ENCODE measurements at places on chromosomes 3 and 15.

- no peaks in the 10 kb centered on the region for H3K36me3 ChIP-seq
- no peak for DNase-seq
- H3K27me3 ChIP-seq = no peaks in the 10 kb centered on the region
Observed at GRCh38 chr15:90004252-90004651, 3.1 kb downstream of the ZNF710 start.

DNA sequence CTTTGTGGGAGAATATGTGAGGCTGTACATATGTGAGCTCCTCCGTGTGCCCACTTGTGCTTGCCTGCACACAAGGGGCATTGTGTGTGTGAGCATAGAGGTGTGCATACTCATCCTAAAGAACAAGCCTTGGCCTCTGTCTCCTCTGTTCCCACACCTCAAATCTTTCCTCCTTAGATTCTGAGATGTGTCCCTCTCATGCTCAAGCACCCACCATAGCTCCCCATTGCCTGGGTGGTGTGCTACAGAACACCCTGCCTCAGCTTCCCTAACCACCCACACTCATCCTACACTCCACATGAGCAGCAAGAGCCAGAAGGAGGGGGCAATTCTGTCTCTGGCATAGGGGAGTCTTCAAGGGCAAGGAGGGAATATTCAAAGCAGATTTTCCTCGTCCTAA is 27.7 kb downstream of the LINGO1 start:
- no peak overlapping the region for H3K27ac ChIP-seq
- H3K4me3 ChIP-seq = no peak overlapping the region
- H3K36me3 ChIP-seq = no peaks in the 10 kb centered on the region
- no peaks in the 10 kb centered on the region for H3K27me3 ChIP-seq
- DNase-seq = no peak

DNA sequence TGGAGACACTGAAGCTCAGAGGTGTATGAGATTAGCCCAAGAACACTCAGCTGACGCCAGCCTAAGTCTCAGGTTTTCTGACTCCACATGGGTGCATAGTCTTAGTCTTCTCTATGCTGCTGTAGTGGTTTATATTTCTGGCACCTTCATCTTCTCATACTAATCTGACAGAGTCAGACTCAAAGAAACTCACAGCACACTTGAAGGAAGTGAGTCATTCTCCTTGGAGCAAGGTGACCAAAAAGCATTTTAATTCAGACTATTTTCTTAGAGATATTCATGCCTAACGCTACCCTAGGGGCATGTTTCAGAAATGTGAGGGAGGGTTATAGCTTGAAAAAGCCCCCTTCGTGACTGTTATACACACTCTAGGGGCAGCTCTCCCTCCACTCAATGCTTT is 775.3 kb upstream of the ARPP21 start:
- no peak overlapping the region for H3K27ac ChIP-seq
- no peaks in the 10 kb centered on the region for H3K36me3 ChIP-seq
- H3K4me1 ChIP-seq = peaks cover 4% of the 10 kb centered on the region
- no peak for DNase-seq
- no peak overlapping the region for H3K4me3 ChIP-seq
- no peaks in the 10 kb centered on the region for H3K27me3 ChIP-seq

- H3K4me1 ChIP-seq = peaks cover 3% of the 10 kb centered on the region
- no peaks in the 10 kb centered on the region for H3K36me3 ChIP-seq
- no peak overlapping the region for H3K4me3 ChIP-seq
Observed at GRCh38 chr15:76108021-76108723, 48.4 kb downstream of the TMEM266 start.

DNA sequence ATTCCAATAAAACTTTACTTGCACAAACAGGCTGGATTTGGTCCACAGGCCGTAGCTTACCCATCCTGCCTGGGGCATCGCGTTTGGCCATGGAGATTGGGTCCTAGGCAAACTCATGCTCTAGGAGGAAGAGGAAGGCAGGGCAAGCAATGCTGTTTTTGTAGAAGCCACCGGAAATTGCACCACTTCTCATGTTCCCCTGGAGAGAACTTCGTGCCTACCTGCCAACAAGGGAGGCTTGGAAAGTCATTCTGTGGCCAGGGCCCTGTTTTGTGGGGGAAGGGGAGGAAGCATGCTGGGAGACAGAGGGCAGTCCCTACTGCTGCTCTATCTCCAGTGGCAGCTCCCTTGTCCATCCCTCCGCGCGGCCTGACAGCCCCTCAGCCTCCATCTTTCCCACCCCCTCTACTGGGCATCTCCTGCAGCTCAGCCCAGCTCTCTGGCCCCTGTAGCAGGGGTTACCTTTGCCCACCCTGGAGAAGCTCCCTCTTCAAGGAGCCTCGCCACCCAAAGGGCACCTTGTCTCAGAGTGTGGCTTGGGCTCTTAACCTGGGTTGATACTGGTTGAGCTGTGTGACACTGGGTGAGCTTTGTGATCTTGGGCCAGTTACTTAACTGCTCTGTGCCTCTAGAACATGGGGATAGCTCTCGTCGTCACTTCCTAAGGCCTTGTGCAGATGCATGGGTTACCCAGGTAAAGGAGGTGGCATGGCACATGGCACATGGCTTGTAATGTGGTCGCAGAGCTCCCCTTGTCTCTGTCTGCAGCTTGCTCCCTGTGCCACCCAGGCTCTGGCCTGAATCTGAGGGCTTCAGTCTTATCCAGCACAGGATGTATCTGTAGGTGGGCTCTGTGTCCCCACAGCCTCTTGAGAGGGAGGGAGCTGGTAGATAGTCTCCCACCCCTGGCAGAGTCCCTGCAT is 6.1 kb downstream of the ABTB1 start:
- no peak overlapping the region for H3K4me3 ChIP-seq
- H3K36me3 ChIP-seq = no peaks in the 10 kb centered on the region
- DNase-seq = no peak
- 0 out of 2 replicates have a peak, but pooled peaks cover 2% of the 10 kb centered on the region for H3K4me1 ChIP-seq

DNA sequence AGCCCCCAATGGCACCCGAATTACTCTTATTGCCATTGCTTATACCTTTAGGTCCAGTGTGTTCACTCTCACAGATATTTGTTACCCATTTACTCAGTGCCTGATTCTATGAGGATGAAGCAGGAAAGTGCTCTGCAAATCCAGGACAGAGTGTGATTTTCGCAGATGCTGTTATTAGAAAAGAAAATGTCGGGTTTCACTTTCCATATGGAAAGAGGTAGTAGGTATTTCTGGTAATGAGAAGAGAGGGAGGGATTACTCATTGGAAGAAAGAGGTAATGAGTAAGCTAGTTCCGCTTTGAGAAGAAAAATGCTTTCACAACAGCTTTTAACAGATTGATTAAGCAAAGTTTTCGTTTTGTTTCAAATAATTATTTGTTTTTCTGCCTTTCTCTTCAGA is 336.3 kb upstream of the CFAP20DC start:
- no peak overlapping the region for H3K27ac ChIP-seq
- no peaks in the 10 kb centered on the region for H3K27me3 ChIP-seq
- DNase-seq = no peak
- H3K4me3 ChIP-seq = no peak overlapping the region
- no peaks in the 10 kb centered on the region for H3K4me1 ChIP-seq
- no peaks in the 10 kb centered on the region for H3K36me3 ChIP-seq

DNA sequence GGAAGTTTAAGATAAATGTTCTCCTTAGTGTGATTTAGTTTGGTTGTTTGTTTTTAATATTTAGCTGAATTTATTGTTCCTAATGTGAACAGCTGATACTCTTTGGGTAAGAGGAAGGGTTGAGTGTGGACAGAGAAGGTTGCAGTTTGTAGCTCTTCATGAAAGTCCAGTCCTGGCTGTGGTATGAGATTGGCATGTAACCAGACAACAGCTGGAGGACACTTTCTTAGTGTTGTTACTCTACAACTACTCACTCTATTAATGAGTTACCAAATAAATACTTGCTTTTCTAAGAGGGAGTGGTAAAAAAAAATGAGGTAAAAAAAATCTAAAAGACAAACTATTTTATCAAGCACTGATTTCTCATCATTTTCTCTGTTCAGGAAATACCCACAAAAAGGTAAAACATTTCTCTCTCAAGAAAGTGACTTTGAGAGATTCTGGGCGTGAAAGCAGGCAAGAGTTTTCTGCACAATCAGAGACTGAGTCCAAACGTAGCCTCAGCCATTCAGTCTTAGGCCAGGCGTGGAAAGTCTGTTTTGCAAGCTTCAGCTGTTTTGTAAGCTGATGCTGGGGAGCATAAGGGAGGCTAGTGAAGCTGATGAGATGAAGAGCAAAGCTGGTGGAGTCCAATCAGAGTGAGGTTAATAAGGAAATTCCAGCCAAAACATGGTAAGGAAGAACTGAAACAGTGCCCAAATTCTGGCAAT is 138.5 kb upstream of the ARPP21 start:
- no peak overlapping the region for H3K27ac ChIP-seq
- DNase-seq = no peak
- H3K27me3 ChIP-seq = no peaks in the 10 kb centered on the region

All from iPS DF 6.9 (cell line).